RWPE2 (cell line): ENCODE measurements at places on chromosomes 7 and 10.

- H3K27ac ChIP-seq: no peak overlapping the region
- no peak overlapping the region for H3K4me3 ChIP-seq
- H3K4me1 ChIP-seq: no peaks in the 10 kb centered on the region
- H3K36me3 ChIP-seq: no peaks in the 10 kb centered on the region
- no peaks in the 10 kb centered on the region for H3K27me3 ChIP-seq
Observed at GRCh38 chr7:70487428-70487827, 644.5 kb upstream of the GALNT17 start.

DNA sequence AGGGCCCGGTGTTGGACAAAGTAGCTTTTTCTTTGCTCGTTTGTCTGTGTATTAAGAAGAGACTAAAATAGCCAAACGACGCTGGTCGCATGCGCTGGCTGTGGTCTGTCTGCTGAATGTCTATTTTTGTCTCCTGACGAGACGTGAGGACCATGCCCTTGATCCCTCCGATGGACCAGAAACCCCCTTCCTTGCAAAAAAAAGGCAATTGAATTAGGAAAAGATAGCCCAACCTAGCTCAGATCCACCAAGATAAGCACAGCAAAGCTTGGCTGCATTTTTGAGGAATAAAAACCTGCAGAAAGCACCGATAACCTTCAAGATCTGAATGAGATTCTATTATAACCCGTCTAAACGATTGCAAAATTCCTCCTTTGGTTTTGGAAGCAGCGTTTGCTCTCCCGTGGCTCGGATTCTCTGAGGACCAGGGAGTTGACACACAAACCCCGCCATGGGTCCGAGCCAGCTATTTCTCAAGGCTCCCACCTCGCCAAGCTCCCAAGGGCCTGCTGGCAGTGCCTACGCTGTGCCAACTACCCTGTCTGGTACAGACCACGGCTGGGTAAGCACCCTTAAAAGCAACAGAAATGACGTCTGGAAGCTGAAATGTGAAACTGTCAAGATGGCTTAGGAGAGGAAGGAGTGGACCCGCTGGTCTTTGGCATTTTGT, 17.7 kb upstream of the TTYH3 start:
- no peaks in the 10 kb centered on the region for H3K27me3 ChIP-seq
- H3K36me3 ChIP-seq: no peaks in the 10 kb centered on the region
- no peak overlapping the region for H3K27ac ChIP-seq
- no peak for DNase-seq

DNA sequence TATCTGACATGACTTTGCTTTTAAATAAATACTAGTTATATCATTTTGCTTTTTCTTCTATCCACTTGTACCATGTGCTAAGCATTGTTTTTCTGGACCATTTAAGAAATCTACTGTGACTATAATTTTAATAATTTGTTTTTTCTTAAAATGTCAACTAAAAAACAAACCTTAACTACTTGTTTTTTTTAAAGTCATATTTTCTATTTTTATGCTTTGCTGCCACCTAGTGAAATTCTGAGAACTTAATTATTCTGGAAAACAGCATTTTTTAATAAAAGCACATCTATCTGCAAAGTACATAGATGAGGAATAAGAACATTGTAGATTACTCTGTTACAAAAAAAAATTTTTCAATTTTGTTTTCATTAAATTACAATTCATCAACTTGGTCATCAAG, 47.4 kb downstream of the ORC5 start:
- no peaks in the 10 kb centered on the region for H3K4me1 ChIP-seq
- no peak for DNase-seq
- no peak overlapping the region for H3K4me3 ChIP-seq
- no peaks in the 10 kb centered on the region for H3K27me3 ChIP-seq
- no peak overlapping the region for H3K27ac ChIP-seq

DNA sequence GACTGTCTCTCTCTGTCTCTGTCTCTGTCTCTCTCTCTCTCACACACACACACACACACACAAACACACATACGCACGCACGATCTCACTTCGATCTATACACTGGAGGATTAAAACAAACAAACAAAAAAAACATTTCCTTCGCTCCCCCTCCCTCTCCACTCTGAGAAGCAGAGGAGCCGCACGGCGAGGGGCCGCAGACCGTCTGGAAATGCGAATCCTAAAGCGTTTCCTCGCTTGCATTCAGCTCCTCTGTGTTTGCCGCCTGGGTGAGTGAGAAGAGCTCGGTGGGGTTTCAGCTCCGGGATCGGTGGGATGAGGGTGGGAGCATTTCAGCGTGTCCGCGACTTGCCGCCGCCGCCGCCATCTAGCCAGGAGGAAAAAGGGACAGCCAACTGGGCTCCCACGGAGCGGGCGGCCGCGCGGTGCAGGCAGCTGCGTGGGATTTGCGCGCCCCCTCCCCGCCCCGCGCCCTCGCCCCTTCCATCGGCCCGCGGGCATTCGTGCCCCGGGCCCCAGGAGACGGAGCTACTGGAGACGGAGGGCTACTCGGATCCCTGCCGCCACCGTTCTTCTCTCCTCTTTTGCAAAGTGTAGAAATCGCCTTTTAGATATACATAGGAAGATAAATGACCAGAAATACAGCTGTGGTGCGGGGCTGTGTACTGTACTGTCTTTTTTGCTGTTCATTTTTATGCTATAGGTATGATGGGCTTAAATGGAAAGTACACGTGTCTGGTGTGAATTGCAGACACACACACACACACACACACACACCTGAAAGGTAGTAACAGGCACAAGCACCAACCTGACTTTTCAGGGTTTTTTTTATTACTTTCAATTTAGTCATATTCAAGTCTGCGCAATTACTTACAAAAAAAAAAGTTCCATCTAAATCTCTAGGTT, 581 bp downstream of the PTPRZ1 start:
- no peak overlapping the region for H3K27ac ChIP-seq
- H3K27me3 ChIP-seq: no peaks in the 10 kb centered on the region
- H3K4me1 ChIP-seq: peaks cover 3% of the 10 kb centered on the region
- H3K36me3 ChIP-seq: no peaks in the 10 kb centered on the region
- DNase-seq: peak; percentile 35

DNA sequence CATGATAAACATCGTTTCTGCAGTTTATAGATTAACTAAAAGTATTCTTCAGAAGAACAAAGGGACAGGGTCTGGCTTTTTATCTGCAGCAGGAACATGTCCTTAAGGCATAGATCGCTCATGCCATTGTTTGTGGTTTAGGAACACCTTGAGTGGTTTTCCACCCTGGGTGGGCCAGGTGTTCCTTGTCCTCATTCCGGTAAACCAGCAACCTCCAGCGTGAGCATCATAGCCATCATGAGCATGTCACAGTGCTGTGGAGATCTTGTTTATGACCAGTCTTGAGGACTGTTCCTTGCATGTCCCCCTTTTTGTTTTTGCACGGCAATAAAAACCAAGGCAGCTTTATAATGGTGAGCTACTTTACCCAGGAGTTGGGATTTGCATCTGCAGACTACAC, 33.9 kb downstream of the STOX1 start:
- no peaks in the 10 kb centered on the region for H3K27me3 ChIP-seq
- H3K36me3 ChIP-seq: no peaks in the 10 kb centered on the region
- H3K4me3 ChIP-seq: no peak overlapping the region
- H3K4me1 ChIP-seq: no peaks in the 10 kb centered on the region
- no peak for DNase-seq

GRCh38 chr7:8638076-8638475, 204.7 kb downstream of the NXPH1 start:
- H3K4me1 ChIP-seq: no peaks in the 10 kb centered on the region
- H3K4me3 ChIP-seq: no peak overlapping the region
- no peak overlapping the region for H3K27ac ChIP-seq
- no peaks in the 10 kb centered on the region for H3K36me3 ChIP-seq
- no peak for DNase-seq
- H3K27me3 ChIP-seq: peaks cover 3% of the 10 kb centered on the region

GRCh38 chr7:17293481-17293880, 5.0 kb upstream of the AHR start:
- H3K4me1 ChIP-seq: peaks cover 5% of the 10 kb centered on the region
- H3K4me3 ChIP-seq: no peak overlapping the region
- H3K27me3 ChIP-seq: no peaks in the 10 kb centered on the region
- DNase-seq: no peak
- no peak overlapping the region for H3K27ac ChIP-seq

- no peak for DNase-seq
- no peak overlapping the region for H3K4me3 ChIP-seq
- H3K36me3 ChIP-seq: no peaks in the 10 kb centered on the region
- no peaks in the 10 kb centered on the region for H3K27me3 ChIP-seq
- no peaks in the 10 kb centered on the region for H3K4me1 ChIP-seq
- H3K27ac ChIP-seq: no peak overlapping the region
Observed at GRCh38 chr10:25895856-25896255, 38.2 kb upstream of the MYO3A start.

DNA sequence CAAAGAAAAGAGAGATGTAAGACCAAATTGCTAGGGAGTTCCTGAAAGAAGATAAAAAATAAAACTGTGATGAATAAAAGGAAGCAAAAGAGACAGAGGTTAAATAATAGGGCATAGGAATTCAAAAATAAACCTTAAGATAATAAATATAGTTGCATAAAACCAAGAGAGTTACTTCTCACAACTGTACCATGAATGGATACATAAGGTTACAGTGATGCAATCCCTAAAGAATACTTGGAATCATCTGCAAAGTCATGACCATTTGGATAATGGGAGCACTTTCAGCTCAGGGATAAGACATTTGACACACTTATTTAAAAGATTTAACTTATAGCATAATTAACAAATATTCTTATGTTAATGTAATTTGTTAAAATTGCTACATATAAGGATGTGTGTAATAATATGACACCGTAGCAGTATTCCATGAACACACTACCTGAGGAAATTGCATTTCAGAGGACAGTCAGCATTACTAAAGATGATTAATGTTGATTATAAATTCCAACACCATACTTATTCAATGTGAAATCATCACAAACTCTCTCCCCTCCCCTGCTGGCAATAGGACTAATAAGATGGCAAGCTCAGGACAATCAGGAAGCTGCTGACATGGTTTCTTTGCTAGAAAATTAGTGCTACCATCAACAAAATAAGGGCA, 202.1 kb upstream of the AKR1E2 start:
- DNase-seq: no peak
- no peak overlapping the region for H3K27ac ChIP-seq
- no peaks in the 10 kb centered on the region for H3K36me3 ChIP-seq
- H3K4me3 ChIP-seq: no peak overlapping the region
- no peaks in the 10 kb centered on the region for H3K4me1 ChIP-seq
- no peaks in the 10 kb centered on the region for H3K27me3 ChIP-seq

- no peak overlapping the region for H3K27ac ChIP-seq
- no peaks in the 10 kb centered on the region for H3K4me1 ChIP-seq
- peaks cover 9% of the 10 kb centered on the region for H3K36me3 ChIP-seq
- H3K27me3 ChIP-seq: no peaks in the 10 kb centered on the region
- DNase-seq: no peak
Observed at GRCh38 chr10:17590969-17591645, 26.1 kb downstream of the HACD1 start.

GRCh38 chr7:131329176-131329570, 1.5 kb downstream of the MKLN1 start:
- H3K27ac ChIP-seq: peak overlapping the region; percentile 71
- H3K27me3 ChIP-seq: no peaks in the 10 kb centered on the region
- peaks cover 16% of the 10 kb centered on the region for H3K4me1 ChIP-seq
- no peak for DNase-seq

DNA sequence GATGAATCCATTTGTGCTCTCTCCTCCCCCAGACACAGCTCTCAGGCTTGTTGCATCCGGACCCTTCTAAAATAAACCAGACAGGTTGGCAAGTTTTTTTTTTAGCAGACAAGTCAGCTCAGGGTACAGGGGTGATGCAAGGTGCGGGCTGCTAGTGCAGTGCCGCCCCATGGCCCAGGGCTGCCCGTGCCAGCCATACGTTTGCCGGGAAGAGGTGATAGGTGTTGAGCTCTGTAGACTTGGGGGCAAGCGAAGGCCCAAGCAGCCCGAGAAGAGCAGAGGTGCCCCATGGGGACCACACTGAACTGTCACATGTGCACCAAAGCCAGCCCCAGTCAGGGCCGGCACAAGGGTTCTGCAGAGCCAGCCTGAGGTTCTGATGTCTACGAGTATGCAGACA, 57.1 kb upstream of the PDSS1 start:
- H3K4me1 ChIP-seq: no peaks in the 10 kb centered on the region
- DNase-seq: no peak
- H3K27ac ChIP-seq: no peak overlapping the region
- H3K36me3 ChIP-seq: no peaks in the 10 kb centered on the region
- H3K4me3 ChIP-seq: no peak overlapping the region
- no peaks in the 10 kb centered on the region for H3K27me3 ChIP-seq

DNA sequence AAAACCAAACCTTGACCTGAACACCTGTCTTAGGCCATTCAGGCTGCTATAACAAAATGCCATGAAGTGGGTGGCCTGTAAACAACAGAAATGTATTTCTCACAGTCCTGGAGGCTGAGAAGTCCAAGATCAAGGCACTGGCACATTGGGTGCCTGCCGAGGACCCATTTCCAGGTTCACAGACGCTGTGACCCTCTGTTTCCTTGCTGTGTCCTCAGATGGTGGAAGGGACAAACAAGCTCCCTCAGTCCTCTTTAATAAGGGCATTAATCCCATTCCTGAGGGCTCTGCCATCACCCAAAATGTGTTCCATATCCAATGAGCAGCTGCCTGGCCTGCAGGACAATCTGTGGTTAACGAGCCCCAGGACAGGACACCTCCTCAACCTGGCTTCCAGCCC, 67.6 kb downstream of the ITGB1 start:
- H3K27ac ChIP-seq: no peak overlapping the region
- no peak overlapping the region for H3K4me3 ChIP-seq
- H3K27me3 ChIP-seq: no peaks in the 10 kb centered on the region
- DNase-seq: no peak

DNA sequence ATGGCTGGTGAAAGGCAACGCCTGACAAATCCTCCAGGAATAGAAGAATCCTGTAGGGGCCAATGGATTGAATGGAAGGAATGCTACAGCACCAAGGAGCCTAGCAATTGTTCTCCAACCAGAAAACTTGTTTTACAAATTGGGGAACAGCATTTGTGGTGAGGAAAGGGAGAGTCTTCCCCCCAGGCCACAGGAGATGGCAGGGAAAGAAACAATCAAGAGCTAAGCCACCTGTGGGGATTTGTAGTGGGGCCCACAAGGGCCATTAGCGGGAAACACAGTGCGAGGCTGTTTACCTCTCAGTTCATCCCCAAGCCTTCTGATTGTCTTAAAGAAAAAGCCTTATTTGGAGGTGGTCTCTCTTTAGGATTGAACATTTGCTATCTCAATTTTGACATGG, 48.5 kb upstream of the KCNMA1 start:
- DNase-seq: no peak
- H3K36me3 ChIP-seq: no peaks in the 10 kb centered on the region
- no peak overlapping the region for H3K27ac ChIP-seq
- no peaks in the 10 kb centered on the region for H3K4me1 ChIP-seq

DNA sequence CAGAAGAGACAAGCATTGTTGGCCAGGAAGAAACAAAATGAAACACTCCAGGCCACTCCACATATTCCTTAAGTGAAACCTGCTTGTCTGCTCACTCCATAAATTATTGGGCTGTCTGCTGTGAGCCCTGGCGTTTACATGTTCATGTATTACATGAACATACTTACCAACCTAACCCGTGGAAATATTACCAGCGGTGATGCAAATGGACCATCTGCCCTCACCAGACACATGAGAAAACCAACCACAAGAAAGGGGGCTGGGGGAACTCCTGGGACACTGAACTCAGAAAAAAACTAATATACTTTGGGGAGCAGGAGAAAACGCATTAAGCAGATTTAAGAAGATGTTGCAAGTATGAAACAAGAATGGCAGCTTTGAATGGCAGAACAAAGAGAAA, 731.2 kb upstream of the IGFBP3 start:
- no peak overlapping the region for H3K4me3 ChIP-seq
- peaks cover 28% of the 10 kb centered on the region for H3K4me1 ChIP-seq
- H3K36me3 ChIP-seq: no peaks in the 10 kb centered on the region
- no peak for DNase-seq

GRCh38 chr7:95865716-95866371, 93.5 kb downstream of the DYNC1I1 start:
- no peaks in the 10 kb centered on the region for H3K36me3 ChIP-seq
- no peak overlapping the region for H3K4me3 ChIP-seq
- no peak for DNase-seq
- H3K27ac ChIP-seq: no peak overlapping the region
- no peaks in the 10 kb centered on the region for H3K4me1 ChIP-seq
